ENCODE measurements at places on chromosomes 12 and 14.

GRCh38 chr12:45638386-45638785 lies 91.1 kb upstream of the ARID2 start:
- no peak for DNase-seq

DNA sequence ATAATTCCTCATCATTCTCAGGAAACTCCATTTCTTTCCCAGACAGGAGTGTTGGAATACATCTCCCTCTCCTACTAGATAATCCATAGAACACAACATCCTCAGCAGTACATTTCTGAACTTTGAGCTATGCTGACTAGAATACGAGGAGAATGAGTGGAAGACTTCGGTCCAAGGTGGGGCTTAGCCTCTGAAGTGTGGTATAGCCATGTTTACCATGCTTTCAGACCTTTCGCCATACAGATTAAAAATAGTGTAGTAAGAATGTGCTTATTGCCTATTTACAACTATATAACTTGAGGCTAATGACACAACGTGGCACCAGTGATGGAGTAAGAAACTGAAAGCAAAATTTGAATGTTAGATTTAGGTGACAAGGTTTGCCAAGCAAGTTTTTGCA lies 184.5 kb upstream of the KRR1 start:
- no peak for DNase-seq

DNA sequence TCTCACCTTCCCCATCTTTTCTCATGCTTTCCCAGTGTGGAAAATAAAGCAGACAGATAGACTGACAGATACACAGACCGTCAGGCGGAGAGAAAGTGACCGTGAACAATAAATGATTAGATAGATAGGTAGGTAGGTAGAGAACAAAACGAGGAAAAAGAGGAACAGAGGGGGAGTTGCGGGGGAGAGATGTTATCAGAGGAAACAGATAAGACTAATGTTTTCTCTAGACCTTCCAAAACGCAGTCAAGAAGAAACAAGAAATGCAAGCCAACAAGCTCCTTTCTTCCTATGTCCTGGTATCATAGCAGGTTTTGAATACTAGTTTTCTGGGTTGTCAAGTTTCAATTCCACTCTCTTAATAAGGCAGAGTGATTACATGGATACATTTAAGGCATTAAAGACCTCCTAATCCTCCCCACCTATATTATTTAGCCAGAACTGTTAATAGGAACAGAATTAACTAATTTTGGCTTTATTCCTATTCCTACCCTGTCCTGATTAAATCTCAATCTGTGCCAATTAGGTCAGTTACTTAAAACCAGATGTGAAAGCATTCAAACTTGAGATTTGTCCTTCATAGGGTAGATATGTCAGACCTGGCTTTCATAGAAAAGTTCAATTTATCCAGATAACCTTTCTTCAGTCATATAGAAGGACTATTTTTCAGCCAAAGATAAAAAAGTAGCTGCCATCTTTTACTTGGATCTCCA lies 89.0 kb upstream of the PTPRR start:
- no peak for DNase-seq

- DNase-seq = no peak
Measured at GRCh38 chr12:122336015-122336946, 70.0 kb upstream of the VPS33A start.

- DNase-seq = no peak
Measured at GRCh38 chr12:108567406-108568337, 5.3 kb downstream of the ISCU start.
